Retinal pigment epithelial cell (primary cell): ENCODE measurements at places on chromosomes 4 and X.

DNA sequence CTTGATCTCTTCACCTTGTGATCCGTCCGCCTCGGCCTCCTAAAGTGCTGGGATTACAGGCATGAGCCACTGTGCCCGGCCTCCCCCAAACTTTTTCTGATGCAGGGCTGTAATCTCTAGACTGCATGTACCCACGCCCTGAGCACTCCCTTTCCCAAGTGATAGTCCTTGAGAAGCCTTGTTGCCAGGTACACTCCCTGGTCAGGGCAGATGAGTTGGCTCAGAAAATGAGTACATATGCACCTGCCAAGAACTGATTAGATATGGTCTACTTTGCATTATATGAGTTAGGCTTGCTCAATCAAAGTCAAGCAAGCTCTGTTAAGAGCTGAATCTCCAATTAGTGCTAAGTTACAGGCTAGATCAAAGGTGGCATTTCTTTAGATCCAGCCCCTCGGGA is 20.3 kb downstream of the APOO start:
- no peak for DNase-seq

GRCh38 chrX:149541521-149542047 is 772 bp downstream of the EOLA1 start:
- DNase-seq = no peak

- DNase-seq = no peak
Measured at GRCh38 chrX:19772822-19773628, 114.4 kb downstream of the SH3KBP1 start.

DNA sequence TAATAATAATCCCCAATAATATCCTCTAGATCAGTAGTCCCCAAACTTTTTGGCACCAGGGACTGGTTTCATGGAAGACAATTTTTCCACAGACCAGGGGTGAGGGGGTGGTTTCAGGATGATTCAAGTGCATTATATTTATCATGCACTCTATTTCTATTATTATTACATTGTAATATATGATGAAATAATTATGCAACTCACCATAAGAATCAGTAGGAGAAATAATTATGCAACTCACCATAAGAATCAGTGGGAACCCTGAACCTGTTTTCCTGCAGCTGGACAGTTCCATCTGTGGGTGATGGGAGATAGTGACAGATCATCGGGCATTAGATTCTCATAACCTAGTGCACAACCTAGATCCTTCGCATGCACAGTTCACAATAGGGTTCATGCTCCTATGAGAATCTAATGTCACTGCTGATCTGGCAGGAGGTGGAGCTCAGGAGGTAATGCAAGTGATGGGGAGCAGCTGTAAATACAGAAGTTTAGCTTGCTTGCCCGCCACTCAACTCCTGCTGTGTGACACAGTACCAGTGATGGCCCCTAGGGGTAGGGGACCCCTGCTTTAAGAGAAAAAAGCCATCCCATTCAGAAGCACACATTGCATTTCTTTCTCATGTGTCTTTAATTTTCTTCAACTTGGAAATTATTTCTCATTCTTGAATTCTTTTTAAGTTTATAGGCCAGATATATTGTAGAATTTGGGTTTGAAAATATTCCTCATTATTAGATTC is 16.0 kb upstream of the SH3RF1 start:
- DNase-seq = no peak

GRCh38 chr4:169582203-169582602 is 30.2 kb downstream of the NEK1 start:
- no peak for DNase-seq

- DNase-seq = no peak
Measured at GRCh38 chr4:94216394-94216793, 8.7 kb downstream of the SMARCAD1 start.

DNA sequence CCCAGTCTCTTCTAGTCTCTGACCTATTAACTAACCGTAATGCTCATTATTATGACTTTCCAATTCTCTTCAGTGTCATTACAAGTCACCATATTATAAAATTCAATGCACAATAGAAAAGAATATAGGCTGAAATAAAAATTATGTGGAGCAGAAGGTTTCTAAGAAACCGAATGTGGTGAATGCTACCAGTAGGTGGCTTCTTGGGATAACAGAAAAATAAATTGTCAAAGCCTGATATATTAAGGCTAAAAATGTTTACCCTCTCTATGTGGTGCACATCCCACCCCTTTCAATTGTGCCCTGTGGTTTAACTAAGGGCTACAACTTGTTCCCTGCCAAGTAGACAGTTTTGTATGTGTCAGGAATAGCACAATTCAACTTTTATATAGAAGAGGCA is 624.6 kb upstream of the TECRL start:
- no peak for DNase-seq

GRCh38 chr4:3364634-3365314 is 72.0 kb downstream of the RGS12 start:
- DNase-seq = no peak

DNA sequence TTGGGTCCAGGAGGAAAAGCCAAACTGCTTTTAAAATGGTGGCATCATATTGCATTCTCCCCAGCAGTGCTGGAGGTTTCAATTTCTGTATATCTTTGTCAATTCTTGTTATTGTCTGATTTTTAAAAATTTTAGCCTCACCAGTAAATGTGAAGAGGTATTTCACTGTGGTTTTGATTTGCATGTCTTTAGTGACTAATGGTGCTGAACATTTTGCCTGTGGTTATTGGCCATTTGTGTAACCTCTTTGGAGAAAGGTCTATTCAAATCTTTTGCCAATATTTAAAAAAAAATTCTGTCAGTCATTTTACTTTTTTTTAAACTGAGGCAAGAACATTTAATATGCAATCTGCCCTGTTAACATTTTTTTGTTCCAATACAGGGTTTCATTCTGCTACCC is 322.1 kb downstream of the TLL1 start:
- DNase-seq = no peak

DNA sequence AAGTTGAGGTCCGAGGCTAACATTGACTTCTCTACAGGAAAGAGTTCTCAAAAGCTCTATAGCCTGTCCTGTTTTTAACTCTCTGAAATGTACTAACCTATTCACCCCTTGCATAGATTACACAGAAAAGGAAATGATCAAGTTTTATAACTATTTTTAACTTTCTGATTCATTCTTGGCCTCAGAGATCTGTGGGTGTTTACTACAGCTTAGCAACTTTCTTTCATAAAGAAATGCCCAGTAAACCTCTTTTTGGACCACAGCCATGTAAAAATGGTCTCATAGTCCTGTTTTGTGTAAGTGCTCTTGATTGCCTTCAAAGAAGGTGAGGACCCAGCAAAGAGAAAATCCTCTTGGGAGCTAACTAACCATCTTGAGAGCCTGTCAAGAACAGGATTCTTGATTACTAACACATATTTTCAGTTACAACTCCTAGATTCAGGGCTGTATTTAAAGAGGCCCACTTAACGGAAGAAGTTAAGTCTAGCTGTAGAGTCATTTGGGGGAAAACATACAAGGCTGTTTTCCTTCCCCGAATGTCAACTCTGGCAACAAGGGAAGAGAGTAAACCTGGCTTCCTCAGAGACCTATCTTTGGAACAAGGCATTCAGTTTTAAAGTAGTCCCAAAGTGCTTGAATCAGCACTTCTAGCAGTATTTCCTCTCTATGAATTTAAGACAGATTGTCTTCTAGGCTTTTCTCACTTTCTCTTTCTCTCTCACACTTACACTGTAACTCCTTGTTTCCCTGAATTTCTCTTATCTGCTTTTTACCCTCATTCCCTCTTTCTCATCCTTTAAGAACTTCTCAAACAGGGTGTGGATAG is 78.2 kb downstream of the IL21 start:
- peak; percentile 90 for DNase-seq

DNA sequence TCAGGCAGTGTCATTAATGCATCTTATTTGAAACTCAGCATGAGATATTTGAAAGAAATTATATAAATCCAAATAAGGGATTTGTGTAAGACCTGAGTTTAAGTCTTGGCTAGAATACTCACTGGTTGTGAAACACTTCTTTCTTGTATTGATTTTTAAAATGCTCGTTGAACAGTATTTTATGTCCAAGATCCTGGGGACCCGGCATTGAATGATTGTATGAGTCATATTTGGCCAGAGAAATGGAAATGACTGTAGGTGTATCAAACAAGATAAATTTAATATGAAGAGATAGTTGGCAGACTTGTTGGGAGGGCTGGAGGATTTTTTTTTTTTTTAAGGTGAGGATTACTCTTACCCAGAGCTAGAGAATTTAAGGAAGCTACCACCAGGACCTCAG is 606.1 kb upstream of the CPEB2 start:
- DNase-seq = no peak

- no peak for DNase-seq
Measured at GRCh38 chrX:10352536-10352935, 195.8 kb downstream of the CLCN4 start.

DNA sequence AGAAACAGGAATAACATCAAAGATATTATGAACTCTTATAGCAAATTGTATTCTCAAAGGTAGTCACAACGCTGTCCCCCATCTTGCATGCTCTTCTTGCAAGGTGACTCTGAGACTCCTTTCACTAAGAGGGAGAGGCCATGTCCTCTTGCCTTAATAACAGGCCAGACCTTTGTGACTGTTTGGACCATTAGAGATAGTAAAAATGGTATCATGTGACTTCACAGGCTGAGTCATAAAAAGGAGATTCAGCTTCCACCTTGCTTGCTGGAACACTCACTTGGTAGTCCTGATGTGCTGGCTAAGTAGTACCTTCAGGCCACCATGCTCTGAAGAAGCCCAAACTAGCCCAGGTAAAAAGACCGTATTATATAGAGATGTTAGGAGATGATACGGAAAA is 143.8 kb downstream of the FBXW7 start:
- no peak for DNase-seq

- DNase-seq = no peak
Measured at GRCh38 chrX:135509885-135510284, 10.6 kb upstream of the INTS6L start.

DNA sequence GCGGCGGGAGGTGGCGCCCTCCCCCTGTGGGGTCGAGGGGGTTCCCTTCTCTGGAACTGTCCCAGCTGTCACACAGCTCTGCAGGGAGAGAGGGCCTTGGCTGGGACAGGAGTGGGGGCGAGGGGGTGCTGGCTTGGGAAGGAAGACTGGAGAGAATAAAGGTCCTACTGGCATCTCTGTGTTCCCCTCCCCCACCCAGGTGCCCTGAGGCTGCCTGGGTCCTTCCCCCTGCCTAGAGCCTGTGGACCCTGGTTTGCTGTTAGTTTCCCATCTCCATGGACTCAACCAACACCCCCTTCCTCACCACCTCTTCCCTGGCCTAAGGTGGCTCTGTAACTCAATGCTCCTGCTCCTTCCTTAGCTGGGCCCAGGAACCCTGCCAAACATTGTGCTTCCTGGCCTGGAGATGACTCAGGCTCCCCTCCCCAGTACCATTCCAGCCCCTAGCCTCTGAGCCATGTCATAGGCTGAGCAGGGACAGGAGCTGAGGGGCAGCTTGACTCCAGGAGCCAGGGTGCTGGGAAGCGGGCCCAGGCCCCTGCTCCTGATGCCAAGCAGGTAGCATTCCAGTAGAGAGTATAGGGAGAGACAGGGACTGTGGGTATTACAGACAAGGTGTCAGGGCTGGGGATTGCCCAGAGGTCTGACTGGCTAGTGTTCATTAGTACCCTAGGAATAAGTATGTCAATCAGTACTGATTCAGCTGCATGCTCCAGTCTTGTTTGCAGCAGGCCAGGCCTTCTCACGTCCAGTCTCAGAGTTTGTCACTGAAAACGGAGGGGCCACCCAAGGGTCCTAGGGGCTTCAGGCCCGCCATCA is 100.7 kb downstream of the EFNB1 start:
- DNase-seq = peak; percentile 46

DNA sequence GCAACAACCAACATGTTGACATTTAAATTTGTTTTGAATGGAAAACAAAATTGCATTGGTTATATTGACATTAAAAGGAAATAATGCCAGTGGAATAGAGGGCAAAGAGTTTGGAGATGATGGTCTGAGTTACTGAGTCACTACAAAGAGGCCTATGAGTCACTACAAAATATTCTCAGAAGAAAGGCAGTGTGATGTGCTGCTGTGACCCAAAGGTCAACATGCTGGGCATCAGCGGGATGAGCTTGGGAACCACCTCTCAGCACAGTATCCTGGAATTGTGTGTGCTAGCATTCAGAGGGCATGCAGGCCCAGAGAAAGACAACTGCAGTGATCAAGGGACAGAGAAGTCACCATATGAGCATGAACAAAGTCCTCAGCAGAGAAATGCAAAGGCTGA is 2.8 kb downstream of the CMC4 start:
- DNase-seq = no peak

GRCh38 chr4:104457308-104457981 is 37.2 kb downstream of the CXXC4 start:
- DNase-seq = no peak

DNA sequence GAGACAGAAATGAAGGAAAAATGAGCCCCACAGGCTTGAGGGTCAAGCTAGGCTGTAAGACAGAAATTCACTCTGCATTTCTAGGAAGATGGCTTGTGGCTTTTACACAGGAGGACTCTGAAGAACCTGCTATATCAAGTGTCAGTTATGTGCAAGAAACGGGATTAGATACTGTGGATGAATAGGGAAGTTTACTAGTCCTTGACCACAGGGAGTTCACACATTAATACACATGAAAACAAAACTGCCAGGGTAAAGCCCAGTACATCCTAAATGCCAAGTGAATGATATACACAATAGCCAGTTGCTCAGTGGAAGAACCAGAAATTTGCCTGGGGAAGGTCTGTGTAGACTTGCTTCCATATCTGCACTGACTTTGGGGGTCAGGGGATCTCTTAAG is 53.5 kb downstream of the TMEM131L start:
- DNase-seq = no peak

- DNase-seq = no peak
Measured at GRCh38 chrX:109299091-109299490, 182.8 kb downstream of the GUCY2F start.

- DNase-seq = no peak
Measured at GRCh38 chr4:118585015-118585414, 100.2 kb upstream of the METTL14 start.

- no peak for DNase-seq
Measured at GRCh38 chr4:82043081-82043808, 330.5 kb downstream of the HNRNPD start.

DNA sequence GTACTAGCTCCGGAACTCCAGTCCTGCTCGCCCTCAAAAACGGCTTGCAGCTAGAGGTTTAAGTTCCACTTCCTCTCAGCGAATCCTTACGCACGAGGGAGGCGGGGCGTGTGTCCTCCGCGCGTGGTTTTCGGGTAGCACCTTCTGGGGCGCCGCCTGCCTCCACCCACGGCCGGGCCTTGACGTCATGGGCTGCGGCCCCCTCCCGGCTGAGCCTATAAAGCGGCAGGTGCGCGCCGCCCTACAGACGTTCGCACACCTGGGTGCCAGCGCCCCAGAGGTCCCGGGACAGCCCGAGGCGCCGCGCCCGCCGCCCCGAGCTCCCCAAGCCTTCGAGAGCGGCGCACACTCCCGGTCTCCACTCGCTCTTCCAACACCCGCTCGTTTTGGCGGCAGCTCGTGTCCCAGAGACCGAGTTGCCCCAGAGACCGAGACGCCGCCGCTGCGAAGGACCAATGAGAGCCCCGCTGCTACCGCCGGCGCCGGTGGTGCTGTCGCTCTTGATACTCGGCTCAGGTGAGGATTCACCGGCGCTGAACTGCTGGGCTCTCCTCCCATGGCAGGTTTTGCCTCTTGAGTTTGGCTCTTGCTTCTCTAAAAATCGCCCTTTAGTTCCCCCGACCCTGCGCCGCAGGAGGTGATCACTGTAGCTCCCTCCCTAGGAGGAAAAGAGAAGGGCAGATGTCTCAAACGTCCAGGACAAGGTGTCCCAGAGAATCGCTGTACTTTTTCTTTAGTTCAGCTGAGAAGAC is at the start of gene AREG:
TSS of gene AREG (plus strand) at position 246 of the 752 bp plus-strand sequence. CDS start at position 456, 210 bp downstream.
- no peak for DNase-seq
